Endothelial cell (in vitro differentiated cells): ENCODE measurements at places on chromosomes 2 and 18.
A peak's percentile ranks its signal among the peaks of the same experiment; 100 is the strongest.

DNA sequence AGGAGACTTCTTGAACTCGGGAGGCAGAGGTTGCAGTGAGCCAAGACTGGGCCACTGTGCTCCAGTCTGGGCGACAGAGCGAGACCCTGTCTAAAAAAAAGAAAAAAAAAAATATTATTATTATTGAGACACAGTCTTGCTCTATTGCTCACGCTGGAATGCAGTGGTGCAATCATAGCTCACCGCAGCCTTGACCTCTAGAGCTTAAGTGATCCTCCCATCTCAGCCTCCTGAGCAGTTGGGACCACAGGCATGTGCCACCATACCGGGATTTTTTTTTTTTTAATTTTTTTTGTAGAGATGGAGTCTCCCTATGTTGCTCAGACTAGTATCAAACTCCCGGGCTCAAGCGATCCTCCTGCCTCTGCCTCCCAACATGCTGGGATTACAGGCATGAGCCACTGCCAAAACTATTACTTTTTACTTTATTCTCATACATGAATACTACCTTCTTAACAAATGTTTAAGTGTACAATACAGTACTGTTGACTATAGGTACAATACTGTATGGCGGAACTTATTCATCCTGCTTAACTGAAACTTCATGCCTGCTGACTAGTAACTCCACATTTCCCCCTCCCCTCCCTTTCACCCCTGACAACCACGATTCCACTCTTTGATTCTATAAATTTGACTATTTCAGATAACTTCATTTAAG, 15.5 kb downstream of the FBXO11 start:
- no peak for DNase-seq

DNA sequence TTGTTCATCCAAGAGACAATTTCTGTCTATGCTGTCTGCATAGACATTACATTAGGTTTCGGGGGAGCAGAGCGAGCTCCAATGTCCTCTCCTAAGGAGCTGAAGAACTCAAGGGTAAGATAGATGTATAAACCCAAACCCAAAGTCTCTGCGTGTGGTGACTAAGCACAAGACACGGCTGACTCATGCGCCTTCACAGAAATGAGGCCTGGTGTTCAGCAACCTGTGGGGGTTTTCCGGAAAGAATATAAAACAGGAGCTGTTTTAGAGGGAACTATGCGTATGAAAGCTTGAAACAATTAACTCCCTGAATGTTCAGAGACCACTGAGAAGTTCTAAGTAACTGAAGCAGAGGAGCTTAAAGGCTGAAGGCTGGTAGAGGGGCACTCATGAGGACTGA, 154.7 kb downstream of the SOX11 start:
- DNase-seq = no peak

DNA sequence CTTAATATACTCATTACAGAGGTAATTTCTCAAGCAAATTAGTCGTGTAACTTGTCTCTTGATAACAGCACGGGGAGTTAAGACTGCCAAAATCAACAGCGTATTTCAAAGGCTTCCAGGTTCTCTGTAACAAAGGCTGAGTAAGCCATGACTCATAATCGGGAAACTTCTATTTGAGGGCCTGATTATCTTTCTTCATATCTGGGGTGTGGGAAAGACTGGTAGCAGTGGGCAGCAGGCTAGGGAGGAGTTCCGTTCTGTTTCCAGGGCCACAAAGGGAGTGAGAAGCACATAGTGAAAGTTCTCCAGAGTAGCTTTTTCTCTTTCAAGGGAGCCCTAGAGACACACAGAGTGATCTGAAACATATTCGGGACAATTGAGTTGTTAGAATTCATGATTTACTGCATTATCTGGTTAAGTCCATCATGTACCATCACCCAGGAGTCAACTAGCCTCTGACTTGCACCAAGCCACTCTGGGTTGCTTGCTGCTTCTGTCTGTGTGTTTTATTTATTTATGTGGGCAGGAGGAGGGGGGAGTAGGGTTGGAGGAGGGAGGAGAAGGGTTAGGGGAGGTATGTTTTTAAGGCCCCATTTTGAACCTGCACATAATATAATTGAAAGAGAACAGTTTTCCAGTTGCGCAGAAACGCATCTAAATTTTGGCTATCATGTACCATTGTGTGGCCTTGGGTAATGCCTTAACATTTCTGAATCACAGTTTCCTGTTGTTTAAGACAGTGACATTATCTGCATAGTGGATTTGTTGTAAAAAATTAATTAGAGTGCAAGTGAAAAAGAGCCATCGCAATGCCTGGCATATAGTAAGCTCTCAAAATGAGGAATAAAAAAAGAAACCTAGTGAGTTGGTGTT, 80.5 kb upstream of the ITPRID2 start:
- DNase-seq = no peak

GRCh38 chr2:211437396-211437795, 881.0 kb downstream of the CPS1 start:
- DNase-seq = no peak

DNA sequence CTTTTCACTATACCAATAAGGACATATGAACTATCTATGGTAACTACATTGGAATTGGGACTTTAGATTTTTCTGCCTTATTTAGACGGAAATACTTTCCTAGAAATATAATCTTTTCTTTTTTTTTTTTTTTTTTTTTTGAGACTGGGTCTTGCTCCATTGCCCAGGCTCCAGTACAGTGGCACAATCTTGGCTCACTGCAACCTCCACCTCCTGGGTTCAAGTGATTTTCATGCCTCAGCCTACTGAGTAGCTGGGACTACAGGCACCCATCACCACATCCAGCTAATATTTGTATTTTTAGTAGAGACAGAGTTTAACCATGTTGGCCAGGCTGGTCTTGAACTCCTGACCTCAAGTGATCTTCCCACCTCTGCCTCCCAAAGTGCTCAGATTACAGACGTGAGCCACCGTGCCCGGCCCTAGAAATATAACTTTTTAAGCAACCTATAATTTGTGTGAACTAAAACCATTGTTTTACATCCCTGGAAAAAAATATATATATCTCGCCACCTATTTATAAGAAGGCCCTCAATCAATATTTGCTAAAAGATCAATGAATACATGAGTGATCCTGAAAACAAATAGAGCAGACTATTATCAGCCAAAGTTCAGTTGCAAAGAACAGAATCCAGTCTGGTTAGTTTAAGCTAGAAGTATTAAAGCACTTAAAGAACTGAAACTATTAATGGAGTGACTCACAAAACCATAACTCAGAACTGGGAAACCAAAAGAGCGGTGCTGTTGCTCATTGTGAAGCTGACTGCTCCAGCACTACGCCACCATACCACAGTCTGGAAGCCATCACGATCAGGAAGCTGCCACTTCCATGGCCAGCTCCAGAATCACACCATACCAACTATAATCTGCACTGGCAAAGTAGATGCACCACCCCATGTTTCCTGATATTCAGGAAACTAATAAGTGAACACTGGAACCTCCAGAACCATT, 8.4 kb upstream of the HNRNPLL start:
- no peak for DNase-seq

DNA sequence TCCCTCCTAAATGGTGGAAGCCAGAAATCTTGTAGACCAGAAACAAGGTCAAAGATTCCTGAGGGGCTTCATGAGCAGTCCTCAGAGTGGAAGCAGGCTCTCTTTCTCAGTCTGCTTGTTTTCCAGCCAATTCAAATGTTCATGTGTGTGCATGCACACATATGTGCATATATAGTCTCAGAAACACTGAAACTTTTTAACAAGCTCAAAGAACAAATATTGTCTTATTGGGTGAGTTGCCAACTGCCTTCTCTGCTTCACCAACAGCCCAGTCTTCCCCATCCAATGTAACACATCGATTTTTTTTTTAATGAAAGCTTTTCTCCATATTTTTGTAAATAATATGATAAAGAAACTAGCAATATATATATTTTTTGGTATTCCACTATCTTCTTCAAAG, 3.7 kb downstream of the CACNB4 start:
- no peak for DNase-seq

DNA sequence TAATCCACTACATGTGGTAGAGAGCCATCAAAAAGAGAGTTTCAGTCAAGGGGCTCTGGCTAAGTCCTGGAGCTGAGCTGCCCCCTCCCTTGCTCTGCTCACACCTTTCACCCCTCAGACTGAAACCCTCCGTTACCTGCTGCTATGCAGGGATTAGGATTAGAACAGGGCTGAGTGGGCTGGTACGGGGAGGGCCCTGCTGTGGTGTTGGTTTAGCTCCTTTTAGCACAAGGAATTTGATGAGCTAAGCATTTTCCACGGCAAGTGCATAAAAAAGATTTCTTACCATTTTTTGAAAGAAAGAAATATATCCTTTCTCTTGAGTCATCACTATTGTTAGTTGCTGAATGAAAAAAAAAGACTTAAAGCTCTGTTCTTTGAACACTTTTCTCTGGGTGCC, 46.3 kb downstream of the TCF7L1 start:
- no peak for DNase-seq

- DNase-seq = no peak
Measured at GRCh38 chr2:151020411-151020810, 241.3 kb downstream of the RBM43 start.

GRCh38 chr2:181954538-181954883, 31.1 kb upstream of the PPP1R1C start:
- no peak for DNase-seq

- no peak for DNase-seq
Measured at GRCh38 chr2:176566961-176567360, 297.7 kb downstream of the MTX2 start.

DNA sequence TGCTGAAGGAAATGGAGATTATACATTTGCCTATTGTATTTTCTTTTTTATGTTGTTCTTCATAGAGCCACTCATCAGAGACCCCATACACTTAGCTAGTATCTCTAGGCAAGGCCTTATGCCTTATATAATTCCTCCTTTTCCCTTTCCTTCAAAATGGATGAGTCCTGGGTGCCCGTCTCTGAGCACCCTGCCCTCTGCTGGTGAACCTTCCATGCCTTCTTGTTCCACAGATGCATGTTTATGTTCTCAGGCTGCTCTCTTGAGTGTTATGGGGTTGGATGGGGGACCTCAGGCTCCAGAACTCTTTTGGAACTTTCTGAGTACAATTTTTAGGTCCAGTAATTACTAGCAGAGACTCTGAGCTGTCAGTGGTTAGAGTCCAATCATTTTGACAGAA, 368.6 kb upstream of the SPRED2 start:
- DNase-seq = no peak

DNA sequence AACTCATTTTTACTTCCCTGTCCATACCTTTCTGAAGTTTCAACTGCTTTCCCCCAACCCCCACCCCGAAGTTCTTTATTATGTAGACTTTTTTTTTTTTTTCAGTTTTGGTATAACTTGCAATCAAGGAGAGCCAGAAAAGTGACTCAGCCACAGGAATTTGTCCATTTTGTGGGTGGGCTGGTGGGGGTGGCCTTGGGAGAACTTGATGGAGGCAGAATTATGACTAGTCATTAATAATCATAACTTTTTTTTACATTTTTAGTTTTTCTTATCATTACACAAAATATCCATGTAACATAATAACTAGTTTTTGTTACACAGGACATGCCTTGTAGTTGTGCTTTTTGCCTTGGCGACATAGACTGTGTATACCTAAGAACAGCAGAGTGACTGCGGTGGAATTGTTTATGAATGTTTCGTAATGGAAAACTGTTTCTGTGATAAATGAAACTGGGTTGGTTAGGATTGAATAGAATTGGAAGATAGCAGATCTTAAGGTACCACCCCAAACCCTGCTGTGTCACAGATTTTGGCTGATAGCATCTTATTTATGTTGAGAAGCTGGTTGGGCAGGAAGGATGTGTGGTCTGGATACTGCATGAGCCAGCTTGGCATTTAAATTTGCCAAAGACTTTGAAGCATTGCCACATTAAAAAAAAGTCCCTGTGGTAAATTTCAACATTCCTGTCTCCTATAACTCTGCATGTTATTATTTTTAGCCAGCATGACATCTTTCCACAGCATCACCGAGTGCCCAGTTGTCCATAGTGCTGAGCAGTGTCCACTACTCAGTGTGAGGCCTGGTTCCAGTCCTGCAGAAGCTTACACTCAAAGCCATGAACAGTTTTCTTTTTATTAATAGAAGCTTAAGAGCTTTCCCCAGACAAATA, 30.7 kb downstream of the LYPD6B start:
- DNase-seq = no peak

- no peak for DNase-seq
Measured at GRCh38 chr2:146764301-146764700, 1080.5 kb upstream of the ACVR2A start.

GRCh38 chr2:80519699-80520291, 215.2 kb upstream of the LRRTM1 start:
- DNase-seq = no peak

- DNase-seq = no peak
Measured at GRCh38 chr2:103738108-103738507, 976.3 kb downstream of the TMEM182 start.

GRCh38 chr2:241873081-241873802, 3.7 kb downstream of the RTP5 start:
- no peak for DNase-seq

DNA sequence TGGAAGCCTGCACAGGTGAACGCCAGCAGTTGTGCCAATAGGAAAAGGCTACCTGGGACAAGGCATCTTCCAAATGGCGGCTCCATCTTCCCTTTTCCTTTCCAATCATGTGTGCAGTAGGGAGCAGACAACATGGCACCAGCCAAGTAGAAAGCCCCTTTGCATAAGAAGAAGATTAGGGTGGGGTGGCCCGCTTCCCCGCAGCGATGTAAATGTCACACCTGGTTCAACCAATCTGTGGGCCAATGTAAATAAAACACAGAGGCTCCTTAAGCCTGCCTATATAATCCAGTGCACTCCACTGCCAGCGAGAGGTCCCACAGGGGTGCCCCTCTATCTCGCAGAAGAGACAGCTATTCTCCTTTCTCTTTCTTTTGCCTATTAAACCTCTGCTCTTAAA, 468.4 kb upstream of the CRIM1 start:
- no peak for DNase-seq

GRCh38 chr18:76712511-76713140, 109.7 kb upstream of the ZNF236 start:
- no peak for DNase-seq

- peak; percentile 28 for DNase-seq
Measured at GRCh38 chr2:88451811-88452564, 505 bp downstream of the FOXI3 start.

- no peak for DNase-seq
Measured at GRCh38 chr2:196291426-196291825, 120.0 kb upstream of the STK17B start.

- DNase-seq = no peak
Measured at GRCh38 chr2:31476511-31477180, 62.1 kb upstream of the XDH start.

GRCh38 chr18:11654736-11655605, 34.1 kb upstream of the GNAL start:
- DNase-seq = peak; percentile 84

GRCh38 chr2:150859162-150859561, 371.7 kb upstream of the RND3 start:
- DNase-seq = no peak
